ENCODE measurements at places on chromosomes 6 and 20.

DNA sequence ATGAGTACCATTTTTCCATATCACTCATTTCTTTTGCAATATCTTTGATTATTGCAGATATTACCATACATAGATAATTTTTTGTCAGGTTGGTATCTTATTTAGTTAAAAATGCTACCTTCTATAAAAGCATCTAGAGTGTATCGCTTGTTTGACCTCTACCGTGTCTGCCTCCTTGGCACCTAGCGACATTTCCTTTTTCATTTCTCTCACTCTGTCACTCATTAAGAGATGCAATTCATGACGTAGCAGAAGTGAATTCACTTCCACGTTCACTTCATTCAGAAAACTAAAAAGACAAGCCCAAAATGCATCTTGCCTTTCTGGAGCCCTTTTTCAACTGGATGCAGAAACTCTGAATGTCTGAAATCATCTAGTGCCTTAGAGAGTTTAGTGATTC lies 172.9 kb downstream of the MMS22L start:
- no peak for DNase-seq

DNA sequence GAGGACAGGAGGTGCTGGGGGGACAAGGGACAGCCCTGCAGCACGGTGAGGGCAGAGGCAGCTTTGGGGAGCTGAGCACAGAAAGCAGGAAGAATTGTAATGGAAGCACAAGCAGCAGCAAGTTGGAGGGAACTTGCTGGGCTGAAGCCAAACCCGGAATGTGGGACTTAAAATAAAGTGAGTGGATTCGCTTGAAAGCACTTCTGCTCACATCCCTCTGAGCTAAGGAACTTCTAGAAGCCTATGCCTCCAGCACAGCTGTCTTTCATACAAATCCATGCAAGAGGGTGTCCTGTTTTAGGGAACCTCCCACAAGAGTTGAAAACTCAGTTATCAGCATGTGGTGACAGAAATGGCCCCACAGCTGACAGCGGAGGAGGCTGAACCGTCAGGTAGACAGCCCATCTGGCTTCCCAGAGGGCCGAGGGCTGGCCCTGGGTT lies 71.4 kb upstream of the MLN start:
- no peak for DNase-seq

- no peak for DNase-seq
Observed at GRCh38 chr20:48270885-48271284, 485.6 kb upstream of the SULF2 start.

DNA sequence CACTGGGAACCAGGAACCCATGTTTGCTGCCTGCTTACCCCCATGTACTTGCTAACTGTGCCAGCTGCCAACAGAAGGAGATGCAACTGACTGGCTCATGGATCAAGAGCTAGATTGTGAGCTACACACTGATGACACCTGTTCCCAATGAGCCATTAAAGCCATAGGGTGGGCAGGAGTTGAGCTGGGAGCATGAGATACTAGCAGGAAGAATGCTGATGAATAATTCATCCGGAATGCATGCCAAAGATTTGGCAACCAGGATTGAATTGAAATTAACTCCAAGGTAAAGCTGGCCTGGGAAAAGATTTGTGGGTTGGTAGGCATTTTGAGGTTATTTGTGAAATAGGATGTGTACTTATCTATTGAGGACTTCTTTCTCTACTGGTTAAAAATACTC lies 631.1 kb downstream of the KIF16B start:
- no peak for DNase-seq

Measured in activated naive CD4-positive, alpha-beta T cell treated with anti-CD3 and anti-CD28 coated beads, Interleukin-2, amount 50 U/mL, for 16 hours (primary cell).